ENCODE measurements at places on chromosomes 11 and 22.

- no peak for DNase-seq
Observed at GRCh38 chr11:123601136-123601535, 53.3 kb downstream of the SCN3B start.

DNA sequence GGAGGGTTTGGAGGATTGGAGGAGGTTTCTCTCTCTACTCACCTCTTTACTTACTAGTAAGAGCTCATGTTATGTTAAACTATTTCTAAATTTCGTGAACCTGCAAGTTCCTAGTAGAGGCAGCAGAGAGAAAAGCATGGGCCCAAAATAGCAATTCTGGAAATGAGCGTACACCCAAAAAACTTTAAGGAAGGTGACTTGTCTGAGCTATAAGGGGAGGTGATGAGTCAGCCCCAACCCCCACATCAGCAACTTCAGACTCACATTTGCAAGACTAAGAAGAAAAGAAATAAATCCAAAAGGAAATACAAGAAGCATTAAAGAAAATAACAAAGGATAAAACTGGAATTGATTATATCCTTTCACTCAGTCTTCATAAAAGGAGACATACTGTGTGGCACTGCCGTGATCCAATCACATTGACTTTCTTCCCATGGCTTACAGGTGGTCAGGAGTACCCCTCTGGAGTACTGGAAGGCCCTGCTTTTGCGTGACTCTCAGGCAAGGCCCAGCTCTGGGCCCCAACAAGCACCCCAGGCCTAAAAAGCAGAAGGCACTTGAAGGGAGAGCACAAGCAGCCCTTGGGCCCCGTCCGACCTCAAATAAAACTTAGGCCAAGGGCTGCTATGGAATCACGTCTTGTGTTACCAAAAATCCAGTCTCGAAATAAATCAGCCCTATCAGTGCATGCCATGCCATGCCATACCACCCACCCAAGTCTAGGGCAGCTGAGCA lies 14.3 kb downstream of the PACSIN2 start:
- no peak for DNase-seq

- no peak for DNase-seq
Observed at GRCh38 chr22:31947296-31947695, 3.0 kb downstream of the YWHAH start.

DNA sequence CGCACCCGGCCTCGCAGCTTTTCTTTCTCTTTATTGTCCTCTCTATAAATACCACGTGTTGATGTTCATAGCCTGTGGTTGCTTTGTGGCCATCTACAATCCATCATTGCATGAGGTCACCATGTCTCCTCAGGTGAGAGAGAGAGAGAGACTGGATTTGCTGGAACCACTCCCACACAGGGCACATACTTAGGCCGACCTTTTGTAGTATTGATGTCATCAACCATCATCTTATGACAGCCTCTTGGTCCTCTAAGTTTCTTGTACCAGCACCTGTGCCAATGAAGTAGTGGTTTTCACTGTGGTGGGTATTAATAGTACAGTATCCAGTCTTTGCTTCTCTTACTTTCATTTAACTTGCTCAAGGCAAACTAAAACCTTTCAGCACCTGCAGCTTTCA lies 22.8 kb upstream of the P2RY6 start:
- DNase-seq, result no peak

- DNase-seq, result no peak
Observed at GRCh38 chr11:9895006-9895405, 231.1 kb downstream of the SWAP70 start.

DNA sequence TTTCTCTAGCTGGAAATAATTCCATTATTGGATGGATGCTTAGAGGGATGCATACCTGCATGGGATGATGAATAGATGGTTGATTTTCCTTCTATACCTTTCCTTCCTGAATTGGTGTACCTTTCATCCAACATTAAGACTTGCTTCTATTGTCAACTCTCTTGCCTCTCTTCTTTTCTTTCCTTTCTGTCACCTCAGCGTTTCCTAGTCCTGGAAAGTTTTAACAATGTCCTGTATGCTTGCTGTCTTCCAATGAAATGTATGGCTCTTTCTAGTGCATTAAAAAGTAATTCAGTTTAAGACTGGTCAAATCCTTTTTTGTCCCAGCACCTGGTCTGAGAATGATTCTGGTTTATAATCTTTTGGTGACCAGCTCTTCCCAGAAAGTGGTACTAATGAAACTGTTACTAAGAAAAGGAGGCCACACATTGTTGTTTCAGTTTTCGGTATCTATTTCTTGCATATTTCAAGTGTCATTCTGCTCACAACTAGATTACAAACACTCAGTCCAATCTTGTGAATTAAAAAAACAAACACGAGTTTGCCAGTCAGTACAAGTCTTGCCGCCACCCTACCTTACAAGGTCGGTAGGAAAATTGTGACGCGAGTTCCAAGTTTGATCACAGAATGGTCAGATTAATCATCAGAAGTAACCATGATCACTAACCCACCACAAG lies 8.0 kb downstream of the POU2AF1 start:
- no peak for DNase-seq

DNA sequence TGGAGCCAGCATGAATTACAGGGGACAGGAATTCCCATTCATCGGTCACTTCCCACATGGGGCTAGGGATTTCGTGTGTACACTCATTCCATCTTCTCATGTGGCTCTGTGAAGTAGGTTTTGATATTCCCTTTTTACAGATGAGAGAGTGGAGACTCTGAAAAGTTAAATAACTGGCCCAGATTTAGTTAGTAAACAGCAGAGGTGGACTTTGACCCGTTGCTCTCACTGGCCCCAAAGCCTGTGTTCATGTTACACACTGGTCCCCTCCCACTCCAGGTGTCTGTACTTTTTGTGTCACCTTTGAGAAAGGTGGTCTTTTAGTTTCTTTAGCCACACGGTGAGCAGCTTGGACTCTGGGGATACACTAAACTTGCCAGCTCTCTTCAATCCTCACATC lies 108.5 kb downstream of the MICAL2 start:
- DNase-seq, result no peak

- no peak for DNase-seq
Observed at GRCh38 chr11:86670181-86670580, 2.2 kb downstream of the ME3 start.

DNA sequence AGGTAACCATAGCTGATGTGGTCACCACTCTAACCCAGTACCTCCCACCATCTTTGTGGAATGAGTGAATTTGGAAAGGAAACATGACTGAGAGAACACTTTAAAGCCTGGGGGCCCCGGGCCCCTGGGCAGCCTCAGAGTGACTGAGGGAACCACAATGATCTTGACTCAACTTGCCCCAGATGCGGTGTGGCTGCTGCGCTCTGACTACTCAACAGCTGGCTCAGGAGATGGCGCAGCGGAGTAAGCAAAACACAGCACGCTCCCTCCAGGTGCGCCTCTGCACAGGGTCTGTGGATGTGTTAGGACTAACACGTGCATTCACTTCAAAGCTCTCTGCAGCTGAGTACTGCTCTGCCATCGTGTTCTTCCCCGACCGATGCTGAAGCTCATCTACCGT lies 5.9 kb downstream of the RNF215 start:
- DNase-seq, result no peak

- no peak for DNase-seq
Observed at GRCh38 chr22:24090581-24090980, 79.5 kb downstream of the CABIN1 start.

DNA sequence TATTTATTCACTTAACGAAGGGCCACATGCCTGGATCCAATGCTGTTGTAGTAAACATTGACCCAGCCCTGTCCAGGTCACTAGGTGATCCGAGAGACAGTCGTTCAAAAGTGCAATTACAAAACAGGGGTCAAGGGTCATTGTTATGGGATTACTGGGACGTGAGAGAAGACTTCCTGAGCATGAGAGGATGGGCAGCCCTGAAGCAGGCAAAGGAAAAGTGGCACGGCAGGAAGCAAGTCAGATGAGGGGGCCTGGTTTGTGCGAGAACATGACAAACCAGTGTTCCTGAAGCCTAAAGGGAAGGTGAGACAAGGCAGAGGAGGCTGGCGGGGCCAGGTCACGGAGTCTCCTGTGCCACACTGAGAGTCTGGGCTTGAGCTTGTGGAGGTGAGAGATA lies 15.8 kb upstream of the MMP20 start:
- no peak for DNase-seq

GRCh38 chr11:111320728-111321568 lies 22.6 kb downstream of the POU2AF3 start:
- no peak for DNase-seq

GRCh38 chr22:47162865-47163264 lies 400.4 kb downstream of the TBC1D22A start:
- DNase-seq, result no peak

DNA sequence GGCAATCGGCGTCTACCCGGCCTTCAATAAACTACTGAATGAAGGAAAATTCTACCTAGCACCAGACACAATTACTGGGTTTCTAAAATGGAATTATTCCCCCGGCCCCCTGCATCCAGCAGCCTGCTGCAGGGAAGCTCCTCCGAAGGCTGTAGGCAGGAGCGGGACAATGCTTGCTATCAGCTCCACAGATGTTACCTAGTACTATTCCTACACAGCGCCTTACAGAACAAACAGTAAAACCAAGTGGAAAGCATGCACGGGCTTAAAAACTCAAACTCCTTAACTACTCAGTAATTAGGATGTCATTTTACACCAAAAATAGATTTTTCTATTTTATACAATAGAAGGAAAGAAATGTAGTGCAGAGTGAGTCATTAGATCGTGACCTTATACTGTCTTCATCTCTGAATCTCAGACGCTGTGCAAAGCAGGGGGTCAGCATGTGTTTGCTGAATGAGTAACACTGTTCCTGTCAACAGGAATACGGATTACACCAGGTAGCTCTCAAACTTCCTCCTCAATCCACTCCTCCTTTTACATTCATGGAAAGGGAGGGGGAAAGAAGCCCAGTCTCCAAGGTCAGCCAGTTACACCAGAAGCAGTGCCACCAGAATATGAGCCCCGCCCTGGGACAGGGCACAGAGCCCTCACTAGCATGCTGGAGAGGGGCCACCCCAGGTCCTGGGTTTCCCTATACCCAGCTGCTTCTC lies 74.9 kb downstream of the PACSIN2 start:
- no peak for DNase-seq

DNA sequence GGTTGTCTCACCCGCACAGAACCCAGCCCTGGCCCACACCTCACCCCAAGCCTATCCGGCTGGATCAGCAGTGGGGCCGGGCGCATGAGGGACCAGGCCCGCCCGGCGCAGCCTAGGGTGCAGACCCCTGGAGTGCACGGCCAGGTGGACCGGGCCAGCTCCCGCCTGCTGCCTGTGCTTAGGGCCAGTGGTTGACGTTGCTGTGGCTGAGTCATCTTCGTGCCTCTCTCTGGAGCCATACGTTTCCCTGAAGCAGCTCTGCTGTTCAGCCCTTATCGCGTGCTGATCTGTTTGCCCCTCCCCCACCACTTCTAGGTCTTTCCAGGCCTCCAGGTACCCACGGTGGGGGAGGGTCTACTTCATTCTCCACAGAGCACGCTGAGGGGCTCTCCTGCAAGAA lies 39.5 kb downstream of the CDKN1C start:
- DNase-seq, result no peak

DNA sequence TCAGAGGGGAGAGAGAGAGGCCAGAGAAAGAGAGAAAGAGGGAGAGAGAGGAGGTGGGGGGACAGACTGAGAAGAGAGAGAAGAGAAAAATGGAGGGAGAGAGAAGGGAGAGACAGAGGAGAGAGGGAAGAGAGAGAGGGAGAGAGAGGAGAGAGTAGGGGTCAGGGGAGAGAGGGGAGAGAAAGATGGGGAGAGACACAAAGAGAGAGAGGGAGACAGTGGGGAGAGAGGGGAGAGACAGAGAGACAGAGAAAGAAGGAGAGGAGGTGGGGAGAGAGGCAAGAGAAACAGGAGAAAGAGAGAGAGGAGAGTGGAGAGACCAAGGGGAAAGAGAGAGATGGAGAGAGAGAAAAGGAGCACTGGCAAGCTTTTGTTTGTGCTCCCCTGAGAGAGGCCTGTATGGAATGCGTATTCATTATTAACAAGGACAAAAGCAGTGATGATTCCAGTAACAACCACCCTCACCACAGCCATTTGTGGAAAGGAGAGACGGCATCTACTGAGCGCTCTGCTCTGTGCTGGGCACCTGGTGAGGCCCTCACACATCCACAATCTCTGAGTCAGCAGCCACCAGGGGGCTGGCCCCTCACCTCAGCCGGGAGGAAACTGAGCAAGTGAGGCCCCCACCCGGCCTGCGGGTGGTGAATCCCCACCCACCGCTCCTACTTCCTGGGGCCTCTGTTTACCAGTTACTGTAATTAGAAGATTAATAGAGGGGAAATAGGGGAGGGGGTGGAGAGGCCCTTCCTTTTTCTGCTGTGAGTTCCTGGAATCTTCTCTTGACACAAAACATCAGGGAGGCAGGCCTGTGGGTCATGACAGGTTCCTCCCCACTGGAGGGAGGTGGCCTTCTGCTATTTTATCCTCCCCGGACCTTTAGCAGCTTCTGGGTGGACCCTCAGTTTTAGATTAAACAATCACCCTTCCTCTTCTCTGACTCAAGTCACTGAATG lies 14.6 kb upstream of the MIAT start:
- DNase-seq, result no peak

GRCh38 chr11:133040289-133040900 lies 491.9 kb downstream of the OPCML start:
- DNase-seq, result no peak

GRCh38 chr11:27977527-27977926 lies 130.4 kb downstream of the KIF18A start:
- DNase-seq, result no peak

DNA sequence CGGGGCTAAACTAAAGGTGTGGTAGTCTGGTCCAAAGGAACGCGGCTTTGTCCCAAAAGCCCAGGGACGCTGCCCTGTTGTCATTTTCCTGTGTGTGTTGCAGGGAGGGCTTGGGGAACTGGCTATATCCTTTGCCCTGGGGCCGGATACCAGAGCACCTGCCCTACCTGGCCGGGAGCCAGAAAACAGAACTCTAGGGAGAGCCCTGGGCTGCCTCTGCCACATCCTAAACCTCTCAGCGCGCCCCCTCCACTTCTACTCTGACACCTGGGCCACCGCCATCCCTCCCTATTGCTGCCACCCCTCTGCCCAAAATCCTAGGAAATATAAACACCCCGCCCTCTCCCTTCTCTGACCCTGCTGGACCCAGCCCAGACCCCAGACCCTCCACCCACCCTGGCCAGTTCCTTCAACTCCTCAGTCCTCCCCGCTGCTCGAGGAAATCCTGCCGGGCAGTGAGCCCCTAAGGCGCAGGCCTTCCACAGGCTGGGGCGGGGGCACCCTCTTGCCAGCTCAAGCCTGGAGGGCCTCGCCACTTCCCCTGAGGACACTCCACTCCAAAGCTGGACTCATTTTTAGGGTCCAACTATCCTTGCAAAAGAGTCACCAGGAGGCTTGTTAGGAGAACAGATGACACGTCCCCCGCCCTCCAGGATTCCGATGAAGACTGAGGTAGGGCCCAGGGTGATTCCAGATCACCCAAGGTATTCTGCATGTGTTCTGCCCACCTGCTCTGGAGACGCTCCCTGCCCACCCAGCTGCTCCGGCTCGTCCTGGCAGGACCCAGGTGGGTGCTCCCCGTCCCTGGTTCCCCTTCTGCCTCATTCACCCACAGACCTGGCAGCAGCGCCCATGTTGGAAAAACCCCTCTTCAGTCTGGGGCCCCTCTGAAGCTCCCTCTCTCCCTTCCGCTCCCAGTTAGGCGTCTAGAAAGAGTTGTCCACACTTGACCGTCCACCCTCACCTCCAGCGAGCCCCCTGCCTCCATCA lies 12.2 kb downstream of the KCTD17 start:
- DNase-seq, result no peak
